ENCODE measurements at places on chromosomes 12 and 14.

GRCh38 chr12:2624543-2625288 lies 170.1 kb upstream of the FKBP4 start:
- DNase-seq: peak; percentile 27

DNA sequence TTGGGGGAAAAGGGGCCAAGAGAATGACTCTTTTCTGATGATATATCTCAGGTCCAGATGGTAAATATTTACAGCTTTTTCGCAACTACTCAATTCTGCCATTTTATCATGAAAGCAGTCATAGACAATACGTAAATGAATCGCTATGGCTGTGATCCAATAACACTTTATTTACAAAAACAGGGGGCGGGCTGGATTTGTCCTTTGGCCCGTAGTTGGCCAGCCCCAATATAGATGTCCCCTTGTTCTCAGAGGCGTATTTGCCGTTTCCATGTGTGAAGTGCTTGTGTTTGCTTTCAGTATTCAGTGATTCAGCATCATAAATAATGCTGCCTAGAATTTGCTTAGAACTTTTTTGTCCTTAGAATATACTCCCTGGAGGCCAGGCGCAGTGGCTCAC lies 77.2 kb downstream of the CCDC92 start:
- no peak for DNase-seq

DNA sequence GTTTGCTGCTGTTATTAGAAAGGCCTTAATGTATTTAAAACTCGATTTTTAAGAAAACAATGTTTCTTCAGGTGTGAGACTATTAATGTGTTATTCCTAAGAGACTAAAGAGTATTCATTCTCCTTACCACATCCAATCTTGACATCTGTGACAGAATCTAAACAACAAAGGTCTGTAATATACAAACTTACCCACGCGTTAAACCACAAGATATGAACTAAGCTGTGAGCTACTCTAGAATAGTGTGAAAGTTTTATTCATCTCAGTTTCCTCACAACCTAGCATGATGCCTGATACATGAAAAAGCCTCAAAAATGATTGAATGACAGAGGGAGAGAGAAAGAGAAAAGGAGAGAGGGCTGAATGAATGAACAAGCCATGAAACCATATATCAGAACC lies 117.3 kb upstream of the COCH start:
- DNase-seq: no peak

GRCh38 chr12:75578546-75578945 lies 67.1 kb upstream of the KRR1 start:
- DNase-seq: no peak

DNA sequence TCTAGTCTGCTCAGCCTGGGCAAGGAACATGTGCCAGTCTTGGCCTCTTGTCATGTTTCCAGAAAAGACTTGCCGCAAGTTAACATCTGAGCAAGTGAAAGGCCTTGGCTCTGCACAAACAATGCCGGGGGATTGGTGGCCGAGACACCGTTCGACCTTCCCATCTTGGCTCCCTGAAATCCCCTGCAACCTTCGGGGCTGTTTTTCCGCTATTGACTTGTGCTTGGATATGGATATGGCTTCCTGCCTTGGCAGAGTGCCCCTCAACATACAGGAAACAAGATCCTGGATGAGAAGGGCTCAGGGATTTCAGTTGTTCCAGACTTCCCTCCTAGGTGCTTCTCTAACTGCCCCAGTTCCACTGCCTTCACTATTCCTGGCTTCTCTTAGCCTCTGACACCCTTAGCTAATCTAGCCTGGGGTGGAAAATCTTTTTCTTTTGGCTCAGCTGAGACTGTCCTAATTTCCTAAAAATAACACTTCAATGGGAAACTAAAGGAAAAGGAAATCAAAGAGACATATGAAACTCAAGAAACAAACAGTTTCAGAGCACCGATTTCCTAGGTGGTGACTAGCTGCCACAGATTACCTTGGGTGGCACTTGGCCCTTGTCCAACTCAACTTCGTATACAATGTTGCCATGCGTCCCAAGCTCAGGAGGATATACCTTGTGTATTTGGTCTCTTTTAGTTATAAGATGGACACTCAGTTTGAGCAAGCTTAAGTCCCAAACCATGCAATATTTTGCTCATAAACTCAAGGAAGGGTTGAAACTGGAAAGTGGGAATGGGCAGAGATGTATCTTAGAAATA lies 33.9 kb downstream of the RDH12 start:
- DNase-seq: no peak

DNA sequence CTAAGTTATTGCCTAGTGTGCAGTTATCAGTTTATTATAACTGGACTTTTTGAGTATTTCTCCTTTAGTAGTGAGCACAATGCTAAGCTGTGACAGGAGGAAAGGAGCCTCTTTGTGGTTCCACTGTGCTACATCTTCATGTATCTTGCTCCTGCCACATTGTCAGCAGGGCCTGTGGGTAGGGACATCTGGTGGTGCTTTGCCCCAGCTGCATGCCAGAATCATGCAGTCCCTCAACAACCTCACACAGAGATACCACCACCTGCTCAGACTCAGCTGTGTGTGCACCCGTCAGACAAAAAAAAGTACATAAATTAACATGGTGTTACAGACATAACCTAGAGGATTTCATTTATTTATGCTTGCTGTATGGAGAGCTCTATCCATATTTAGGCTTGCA lies 51.1 kb downstream of the MIS18BP1 start:
- DNase-seq: peak; percentile 27

GRCh38 chr14:102909911-102910310 lies 12.6 kb upstream of the AMN start:
- DNase-seq: no peak

DNA sequence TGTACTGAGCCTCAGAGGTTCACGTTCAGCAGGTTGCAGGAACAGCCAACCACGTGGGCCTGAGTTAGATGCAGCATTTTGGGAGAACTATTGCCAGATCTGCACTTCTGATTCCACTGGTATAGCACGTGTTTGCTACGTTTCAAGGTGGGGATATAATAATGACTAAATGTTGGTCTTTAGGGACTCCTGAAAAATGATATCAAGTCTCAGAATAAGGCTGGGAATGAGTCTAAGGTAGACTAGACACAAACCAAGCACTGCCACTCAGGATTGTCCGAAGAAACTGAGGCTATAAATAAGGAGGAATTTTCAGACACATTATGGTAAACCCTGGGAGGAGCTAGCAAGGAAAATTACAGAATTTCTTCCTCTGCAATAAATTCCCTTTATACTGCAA lies 98.1 kb downstream of the ESR2 start:
- no peak for DNase-seq

- peak; percentile 66 for DNase-seq
Observed at GRCh38 chr14:102694530-102695166, 82.6 kb upstream of the TRAF3 start.

DNA sequence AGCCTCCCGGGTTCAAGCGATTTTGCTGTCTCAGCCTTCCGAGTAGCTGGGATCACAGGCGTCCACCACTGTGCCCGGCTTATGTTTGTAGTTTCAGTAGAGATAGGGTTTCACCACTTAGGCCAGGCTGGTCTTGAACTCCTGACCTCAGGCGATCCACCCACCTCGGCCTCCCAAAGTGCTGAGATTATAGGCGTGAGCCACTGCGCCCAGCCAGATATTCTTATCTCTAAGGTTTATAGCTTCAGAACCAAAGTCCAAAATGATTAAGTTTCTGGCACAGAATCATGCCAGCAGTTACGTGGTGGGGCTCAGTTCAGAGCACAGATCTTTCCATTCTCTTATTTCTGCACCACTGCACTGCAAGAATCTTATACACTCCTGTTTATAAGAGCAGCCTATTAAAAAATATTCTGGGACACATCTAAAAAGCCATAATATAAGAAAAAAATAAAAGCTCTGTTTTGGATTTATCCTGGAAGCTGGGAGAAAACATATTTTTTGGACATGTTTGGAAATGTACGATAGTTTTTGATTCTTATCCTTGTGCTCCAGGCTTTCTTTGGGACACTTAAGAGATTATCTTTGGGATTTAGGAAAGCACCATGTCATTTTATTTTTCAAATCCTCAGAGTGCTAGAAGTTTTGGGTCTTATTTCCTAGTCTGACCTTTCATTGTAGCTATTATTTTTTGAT lies 129.6 kb downstream of the LMNTD1 start:
- DNase-seq: no peak

GRCh38 chr12:9380650-9381049 lies 172.5 kb upstream of the PZP start:
- no peak for DNase-seq

DNA sequence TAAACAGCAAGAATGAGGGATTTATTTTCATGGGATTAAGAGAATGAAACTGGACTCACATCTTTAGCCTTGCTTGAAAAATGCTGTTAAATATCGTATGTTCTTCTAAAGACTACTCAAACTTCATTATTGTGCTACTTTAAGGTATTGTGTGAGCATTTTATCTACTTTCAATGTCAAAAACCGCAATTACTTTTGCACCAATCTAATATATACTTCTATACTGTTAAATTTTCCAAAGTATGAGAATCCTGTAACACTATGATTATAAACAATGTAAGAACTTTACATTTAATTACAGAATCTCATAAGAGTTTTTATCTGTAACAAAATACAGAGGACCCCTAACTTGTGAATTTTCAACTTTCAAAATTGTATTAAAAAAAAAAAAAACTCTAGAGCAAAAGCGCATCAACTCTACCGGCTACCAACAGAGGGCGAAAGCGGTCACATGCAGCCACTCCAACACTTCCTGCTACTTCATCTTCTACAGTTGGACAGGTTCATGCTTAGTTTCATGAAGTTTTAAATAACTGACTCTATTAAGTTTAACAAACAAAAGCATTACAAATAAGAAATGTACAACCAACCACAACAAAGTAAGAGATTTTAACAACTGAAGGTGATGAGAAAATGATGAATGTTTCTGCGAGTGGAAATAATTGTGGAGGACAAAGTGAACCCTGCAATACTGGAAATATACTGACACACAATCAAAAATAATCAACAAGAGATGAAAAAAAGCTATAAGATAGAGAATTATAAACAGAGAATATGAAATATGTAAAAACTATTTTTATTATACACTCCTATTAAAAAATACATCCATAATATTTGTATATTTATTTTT lies 210.9 kb downstream of the MED13L start:
- DNase-seq: peak; percentile 25

- no peak for DNase-seq
Observed at GRCh38 chr14:25615174-25615573, 565.2 kb upstream of the STXBP6 start.

DNA sequence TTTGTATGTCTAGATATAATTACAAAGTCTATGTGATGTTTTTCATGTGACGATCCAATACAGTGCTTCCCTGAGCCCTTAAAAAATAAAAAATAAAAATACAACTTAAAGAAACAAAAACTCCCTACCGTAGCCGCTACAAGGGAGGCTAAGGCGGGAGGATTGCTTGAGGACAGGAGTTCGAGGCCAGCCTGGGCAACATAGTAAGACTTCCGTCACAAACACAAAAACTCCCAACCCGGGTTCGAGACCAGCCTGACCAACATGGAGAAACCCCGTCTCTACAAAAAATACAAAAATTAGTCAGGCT lies 669 bp upstream of the CDKN3 start:
- no peak for DNase-seq

GRCh38 chr12:14416658-14417057 lies 51.2 kb downstream of the ATF7IP start:
- DNase-seq: peak; percentile 84

DNA sequence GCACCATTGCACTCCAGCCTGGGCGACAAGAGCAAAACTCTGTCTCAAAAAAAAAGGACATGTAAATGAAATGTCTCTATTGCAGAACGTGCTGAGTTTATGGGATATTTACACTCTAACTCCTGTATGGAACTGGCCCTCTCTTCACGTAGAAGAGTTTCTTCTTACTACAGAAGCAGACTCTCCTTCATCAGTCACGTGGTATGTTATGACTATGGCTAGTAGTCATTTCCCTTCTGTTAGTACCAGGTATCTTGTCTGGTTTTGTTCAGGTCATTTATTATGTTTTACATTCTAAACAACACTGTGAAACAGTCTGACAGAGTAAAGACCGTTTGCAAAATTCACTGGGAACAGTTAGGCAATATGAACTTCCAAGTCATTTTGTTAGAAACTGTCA lies 20.3 kb downstream of the KNTC1 start:
- no peak for DNase-seq

GRCh38 chr12:63066782-63067181 lies 84.2 kb downstream of the AVPR1A start:
- DNase-seq: no peak

DNA sequence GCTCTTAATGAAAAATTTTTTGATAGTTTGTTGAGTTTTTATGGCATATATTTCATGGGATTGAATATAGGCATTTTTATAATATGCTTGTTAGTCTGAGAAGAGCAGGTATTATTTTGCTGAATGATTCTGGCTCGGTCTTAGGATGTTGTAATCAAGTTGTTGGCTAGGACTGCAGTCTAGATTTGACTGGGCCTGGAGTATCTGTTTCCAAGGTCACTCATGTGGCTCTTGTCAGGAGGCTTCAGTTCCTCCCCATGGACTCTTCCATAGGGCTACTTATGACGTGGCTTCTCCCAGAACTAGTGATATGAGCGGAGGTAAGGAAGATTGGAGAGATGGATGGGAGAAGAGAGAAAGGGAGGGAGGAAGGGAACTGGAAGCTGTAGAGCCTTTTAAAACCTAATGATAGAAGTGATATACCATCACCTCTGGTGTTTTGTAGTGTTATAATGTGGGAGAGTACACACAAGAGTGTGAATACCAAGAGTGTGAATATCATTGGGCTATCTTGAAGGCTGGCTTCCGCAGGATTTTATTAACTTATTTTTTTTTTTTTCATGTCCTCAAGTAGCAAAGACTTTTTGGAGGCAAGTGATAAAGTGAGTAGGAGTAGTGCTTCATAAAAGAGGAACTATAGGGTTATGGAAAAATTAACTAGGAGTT lies 4.4 kb downstream of the MNAT1 start:
- no peak for DNase-seq

DNA sequence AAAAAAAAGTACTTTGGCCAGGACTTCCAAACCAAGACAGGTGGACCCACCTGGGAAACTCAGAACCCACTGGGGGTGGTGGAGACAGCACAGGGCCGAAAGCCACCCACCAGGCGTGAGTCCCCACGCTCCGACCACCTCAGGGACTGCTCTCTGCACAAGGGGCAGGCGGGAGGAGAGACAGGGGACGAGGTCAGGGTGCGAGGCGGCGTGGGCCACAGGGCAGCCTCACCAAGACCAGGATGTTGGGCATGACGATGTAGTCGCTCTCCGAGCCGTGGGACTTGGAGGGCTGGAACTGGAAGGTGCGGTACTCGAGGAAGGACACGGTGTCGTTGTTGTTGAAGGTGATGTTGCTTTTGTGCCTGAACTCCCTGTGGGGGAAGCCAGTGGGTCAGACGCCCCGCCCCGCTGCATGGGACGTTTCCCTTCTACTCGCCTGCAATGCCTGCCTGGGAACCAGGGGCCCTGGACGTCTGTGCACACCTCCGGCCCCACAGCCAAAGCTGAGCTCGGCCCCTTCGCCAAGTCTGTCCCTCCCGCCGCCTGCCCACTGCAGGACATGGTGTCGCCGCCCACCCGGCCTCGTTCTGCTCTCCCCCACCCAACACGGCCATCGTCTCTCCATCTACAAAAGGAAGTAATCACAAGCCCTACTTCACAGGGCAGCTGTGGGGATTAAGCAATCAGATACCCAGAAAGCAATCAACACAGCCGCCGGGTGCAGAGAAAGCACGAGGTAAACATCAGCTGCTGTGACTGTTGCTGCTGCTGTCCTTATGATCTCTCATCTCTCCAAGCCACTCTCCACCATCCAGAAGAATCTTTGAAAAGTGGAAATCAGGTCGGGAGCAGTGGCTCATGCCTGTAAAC lies 48.7 kb downstream of the SCARB1 start:
- DNase-seq: no peak
